ENCODE measurements at places on chromosomes 5 and 9.

GRCh38 chr5:164671640-164672039 lies 1166.2 kb downstream of the MAT2B start:
- DNase-seq = no peak

DNA sequence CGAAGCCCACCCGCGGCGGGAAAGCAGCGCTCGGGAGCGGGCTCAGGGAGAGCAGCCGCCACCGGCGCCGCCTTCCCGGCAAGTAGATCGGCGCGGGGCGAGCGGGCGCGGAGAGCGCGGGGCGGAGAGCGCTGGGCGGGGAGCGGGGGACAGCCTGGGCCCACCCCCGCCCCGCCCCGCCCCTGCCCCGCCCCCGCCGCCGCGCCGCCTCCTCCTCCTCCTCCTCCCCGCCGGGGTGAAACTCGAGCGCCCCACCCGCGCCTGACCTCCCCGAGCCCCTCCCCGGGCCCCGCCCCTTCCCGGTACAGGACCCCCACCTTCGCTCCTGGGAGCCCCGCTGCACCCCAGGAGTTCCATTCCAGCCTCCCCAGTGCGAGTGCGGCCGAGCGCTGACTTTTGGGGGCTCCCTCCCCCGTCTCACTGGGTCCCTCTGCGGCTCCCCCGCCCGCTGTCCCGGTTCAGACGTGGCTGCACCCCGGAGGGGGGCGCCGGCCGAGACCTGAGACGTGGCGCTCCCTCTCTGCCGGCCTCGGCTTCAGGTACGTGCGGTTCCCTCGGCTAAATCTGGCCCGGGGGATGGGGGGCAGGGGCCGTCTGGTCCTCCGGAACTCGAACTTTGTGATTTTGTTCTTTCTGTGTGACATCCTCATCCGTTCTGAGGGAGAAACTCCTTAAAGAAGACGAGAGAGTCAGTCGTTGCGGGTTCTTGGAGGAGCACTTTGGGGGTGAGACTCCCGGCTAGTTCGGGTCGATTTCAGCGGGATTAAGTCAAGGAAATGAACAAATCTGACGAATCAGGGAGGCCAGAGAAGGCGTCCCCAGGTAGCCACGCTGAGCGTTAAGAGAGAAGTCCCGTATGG lies at the start of gene SEMA5A:
SEMA5A (minus strand) TSS at position 84 of the 860 bp plus-strand sequence. CDS start 166,129 bp downstream, outside the sequence.
- DNase-seq = no peak

- no peak for DNase-seq
Measured at GRCh38 chr5:143213231-143213850, 190.1 kb downstream of the NR3C1 start.

GRCh38 chr5:20572614-20573013 lies 584.6 kb upstream of the CDH18 start:
- no peak for DNase-seq

GRCh38 chr9:121748727-121749423 lies 97.4 kb downstream of the DAB2IP start:
- no peak for DNase-seq

GRCh38 chr5:38796742-38797108 lies 49.1 kb upstream of the OSMR start:
- DNase-seq = no peak

DNA sequence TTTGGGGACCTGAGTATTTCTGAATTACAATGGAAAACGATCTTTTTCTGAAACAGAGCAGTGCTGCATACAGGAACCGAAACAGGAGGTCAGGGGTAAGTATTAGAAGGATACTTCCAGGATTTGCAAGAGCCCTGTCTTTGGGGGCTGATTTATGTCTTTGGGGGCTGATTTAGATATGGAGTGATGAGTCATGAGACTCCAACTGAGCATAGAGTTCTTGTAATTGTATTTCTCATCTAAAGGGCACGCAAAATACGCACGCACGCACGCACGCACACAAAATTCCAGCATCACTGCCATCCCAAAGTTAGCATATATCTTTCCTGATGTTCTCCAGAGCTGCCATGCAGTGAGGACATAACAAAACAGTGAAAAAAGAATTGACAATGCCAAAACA lies 414.8 kb upstream of the CCNH start:
- no peak for DNase-seq

DNA sequence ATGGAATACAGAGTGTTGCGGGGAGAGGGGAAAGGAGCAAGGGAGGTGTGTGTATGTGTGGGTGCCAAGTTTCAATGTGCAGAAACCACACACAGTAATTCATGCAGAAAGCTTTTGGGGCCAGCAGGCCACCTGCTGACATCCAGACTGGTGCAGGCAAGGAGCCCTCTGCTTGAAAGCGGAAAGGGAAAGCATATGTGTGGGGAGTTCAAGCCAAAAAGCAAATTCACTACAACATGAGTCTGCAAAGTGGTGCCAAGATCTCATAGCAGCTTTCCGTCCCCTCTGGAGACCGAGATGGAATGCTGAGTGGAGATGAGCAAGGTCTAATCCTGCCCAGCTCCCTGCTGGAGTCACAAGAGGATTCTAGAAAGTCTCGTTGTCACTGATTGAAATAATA lies 159.7 kb upstream of the VLDLR start:
- peak; percentile 44 for DNase-seq

DNA sequence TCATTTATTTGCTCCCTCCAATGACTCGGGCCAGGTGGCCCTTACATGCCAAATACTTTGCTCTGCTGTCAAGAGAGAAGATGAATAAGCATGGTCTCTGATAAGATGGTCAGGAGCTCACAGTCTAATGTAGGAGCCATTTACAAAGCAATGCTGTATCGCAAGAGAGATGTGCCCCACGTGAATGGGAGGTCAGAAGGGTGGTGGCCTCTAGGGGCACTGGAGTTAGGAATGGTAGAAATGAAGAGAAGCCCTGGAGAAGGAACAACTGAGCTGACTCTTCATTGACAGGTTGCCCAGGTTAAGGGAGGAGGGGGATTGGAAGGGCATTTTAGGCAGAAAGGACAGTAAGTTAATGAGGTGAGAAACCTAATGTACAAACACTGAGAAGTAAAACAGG lies 286.5 kb downstream of the KCTD16 start:
- no peak for DNase-seq

DNA sequence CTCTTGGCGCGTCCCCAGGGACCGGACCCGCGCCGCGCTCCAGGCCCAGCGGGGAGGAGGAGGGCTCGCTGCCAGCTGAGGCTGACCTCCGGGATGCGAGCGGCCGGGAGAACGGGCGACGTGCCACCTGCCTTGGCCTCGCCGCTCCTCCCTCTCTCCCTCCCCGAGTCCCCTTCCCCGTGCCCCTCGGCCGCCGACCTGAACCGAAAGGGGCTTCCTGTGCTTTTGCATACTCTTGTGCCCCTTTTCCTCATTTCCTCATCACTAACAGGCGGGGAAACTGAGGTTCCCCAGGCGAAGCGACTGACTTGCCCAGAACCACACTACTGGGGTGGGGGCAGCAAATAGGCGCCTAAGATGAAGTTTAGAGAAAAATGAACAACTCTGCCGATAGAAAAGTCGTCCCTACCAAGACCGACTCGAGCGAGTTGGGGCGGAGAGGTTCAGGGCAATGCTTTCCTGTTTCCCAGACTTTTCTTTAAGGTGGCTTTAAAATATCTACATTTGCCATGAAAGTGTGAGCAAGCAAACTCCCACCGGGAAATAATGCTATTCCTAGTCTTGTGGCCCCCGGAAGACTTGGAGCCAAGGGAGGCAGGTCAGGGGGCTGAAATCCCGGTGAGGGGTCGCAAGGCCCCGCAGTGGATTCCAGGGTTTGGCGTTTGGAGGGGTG lies 580 bp upstream of the DUSP1 start:
- DNase-seq = no peak

DNA sequence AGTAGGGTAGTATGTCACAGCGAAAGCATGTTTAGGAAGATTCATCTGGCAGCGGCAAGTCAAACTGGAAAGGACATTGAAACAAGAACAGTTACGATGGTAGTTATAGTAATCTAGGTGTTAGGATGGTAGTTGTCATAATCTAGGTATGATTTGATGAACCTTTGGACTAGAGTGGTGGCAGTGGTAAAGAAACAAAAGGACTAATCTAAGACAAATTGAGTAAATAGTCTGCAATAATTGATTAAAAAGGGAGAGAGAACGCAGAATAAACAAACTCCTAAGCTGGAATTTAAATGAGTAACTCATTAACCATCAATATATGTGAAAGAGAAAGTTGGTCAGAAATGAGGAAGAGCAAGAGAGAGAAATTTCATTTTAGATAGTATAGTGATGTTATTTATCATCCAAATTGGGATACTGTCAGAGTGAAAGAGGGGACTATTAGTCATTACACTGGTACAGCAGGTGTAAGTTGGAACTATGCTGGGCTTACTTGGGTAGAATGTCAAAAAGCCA lies 56.8 kb downstream of the MTREX start:
- no peak for DNase-seq

GRCh38 chr5:126597156-126597555 lies 2.1 kb upstream of the ALDH7A1 start:
- no peak for DNase-seq

GRCh38 chr5:11985993-11986392 lies 81.7 kb upstream of the CTNND2 start:
- DNase-seq = no peak

GRCh38 chr5:172749076-172749475 lies 21.9 kb downstream of the DUSP1 start:
- no peak for DNase-seq

- DNase-seq = no peak
Measured at GRCh38 chr5:14172149-14172795, 29.1 kb downstream of the TRIO start.

GRCh38 chr9:125889476-125890419 lies 142.6 kb downstream of the PBX3 start:
- no peak for DNase-seq

DNA sequence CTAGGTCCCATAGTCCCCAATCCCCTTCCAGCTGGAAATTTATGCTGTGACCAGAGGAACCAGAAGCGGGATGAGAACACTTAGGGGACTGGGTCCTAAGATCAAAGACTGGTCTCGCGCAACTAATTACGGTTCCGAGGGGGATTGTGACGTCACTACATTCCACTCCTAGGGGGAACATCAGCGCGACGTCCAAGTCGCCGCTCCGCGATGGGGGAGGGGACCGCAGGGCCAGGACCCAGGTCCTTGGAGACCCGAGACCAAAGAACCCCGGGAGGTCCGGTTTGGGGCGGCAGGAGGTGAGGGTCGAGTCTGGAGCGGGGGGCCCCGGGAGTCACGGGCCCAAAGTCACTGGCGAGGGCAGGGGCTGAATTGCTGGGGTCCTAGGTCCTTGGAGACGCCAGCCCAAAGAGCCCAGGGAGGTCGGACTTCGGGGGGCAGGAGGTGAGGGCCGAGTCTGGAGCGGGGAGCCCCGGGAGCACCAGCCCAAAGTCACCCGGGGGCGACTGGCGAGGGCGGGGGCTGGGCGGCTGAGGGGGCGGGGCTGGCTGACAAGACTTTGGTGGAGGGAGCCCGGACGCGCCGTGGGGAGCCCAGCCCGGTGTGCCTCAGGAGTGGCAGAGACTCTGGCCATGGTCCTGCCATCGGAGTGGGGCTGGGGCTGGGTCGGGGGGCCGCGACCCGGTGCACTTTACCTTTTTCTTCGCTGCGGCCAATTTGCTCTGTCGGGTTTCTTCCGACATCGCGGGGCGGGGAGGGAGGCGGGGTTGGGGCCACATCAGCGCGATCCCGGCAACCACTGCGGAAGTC lies at the start of gene GOLGA2:
GOLGA2 (minus strand) TSS at position 810 of the 810 bp plus-strand sequence; CDS start at position 779, 31 bp downstream.
- DNase-seq = no peak

- no peak for DNase-seq
Measured at GRCh38 chr9:136661641-136662325, 933 bp upstream of the EGFL7 start.

DNA sequence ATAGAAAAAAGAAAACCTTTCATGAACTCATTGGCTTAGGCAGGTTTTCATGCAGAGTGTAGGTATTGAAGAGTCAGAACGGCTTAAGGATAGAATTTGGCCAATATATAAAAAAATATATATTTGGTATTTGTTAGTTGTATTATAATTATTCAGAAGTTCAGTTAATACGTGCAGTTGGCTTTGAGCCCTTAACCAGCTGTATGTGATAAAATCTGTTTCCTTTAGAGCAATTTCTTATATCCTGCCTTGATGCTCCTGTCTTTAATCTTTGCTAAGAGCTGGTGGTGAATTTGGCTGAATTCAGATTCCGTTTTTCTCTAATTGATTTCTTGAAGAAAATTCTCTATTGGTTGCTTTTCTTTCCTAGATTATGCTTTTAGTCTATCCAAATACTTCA lies 3.7 kb downstream of the ANXA1 start:
- no peak for DNase-seq

DNA sequence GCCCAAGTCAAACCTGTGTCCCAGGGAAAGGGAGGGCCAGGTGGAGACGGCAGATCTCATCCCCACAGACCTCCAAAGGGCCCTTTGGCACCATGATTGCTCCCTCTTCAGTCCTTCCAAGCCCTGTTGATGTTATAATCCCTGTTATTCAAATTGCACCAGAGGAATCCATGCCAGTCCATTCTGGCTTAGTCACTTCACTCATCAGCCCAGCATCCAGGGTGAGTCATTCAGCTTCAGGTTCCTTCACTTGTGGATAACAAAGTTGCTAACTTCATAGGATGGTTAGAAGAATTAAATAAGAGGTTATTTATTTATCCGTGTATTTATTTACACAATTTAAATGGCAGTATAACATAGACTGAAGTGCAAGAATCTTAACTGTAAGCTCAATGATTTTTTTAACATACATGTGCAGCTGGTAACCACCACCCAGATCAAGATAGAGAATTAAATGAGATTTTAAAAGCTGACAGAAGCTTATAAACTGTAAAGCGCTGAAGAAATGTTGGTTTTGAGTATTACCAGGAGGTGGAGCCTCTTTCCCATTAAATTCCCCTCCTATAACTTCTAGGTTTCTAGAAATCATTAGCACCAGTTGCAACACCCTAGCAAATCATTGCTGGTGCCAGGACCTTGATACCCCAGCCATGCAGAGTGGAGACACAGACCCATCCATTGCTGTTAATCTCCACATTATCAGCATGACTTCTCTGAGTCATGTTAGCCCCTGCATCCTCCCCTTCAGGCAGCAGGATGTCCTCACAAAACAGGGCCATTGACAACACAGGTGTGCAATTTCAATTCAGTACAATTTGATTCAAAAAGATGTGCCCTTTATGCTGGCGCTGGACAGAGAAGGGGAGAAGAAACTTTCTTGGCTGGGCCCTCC lies 77.4 kb downstream of the SEC61B start:
- DNase-seq = no peak

DNA sequence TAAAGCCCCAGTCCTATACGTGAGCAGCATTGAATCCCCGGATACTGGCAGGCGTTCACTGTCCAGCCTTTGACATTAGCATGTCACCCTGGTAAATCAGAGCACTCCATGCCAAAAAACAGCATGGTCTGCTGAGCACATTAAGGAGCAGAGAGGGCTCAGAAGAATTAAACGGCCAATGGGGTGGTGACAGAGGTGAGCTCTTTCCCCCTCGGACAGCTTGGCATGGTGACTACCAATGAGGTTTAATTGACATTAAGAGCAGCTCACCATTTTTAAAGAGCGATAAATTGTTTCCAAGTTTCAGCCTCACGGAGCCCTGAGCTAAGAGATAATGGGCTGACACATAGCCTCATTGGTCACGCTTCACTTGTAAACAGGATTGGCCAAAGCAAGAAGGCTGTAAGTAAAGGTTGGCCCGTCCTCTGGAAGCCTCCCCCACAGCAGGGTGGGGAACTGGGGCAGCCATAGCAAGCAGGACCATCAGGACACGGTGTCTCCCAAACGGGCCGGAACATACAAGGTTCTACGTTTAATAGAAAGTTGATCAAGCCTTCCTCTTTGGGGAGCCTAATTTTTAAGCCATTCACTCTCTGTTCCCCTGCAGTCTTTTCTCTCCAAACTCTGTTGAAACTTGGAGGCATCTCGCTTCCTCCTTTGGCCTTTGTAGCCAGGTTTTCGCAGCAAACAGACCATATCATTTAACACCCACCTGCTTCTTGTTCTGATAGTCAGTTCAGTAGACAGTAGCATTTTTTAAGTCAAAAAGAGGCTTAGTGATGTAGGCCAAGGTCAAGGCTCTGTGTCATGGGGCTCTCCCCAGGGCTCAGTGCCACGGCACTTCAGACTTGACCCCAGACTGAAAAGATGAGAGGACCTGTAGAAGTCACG lies 25.9 kb downstream of the QRFP start:
- DNase-seq = no peak
